ENCODE measurements at places on chromosomes 1 and 21.

GRCh38 chr21:26130249-26130881 is 40.2 kb downstream of the APP start:
- DNase-seq, result no peak

DNA sequence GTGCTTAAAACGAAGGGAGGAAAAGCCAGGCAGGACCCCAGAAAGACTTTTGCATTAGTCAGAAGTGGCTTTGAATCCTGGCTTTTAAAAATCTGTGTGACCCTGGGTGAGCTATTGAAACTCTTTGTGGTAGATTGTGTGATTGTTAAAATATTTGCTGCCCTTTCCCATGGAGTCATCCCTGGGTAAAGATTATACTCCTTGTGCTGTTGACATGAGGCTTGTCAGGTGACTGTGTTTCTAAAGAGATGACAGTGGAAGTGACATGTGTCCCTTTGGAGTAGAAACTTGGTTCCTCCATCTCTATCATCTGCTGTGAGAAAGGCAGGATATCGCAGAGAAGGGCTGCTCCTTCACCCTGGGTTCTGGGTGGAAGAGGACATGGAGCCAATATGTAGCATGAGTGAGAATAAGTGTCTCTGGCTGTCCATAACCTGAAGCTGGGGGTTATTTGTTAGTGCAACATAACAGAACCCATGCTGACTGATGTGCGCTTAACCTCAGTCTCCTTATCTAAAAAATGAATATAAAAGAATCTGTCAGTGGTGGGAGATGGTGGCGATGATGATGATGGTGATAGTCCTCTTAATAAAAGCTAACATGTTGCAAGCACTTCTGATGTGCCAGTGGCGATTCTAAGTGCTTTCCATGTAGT is 187.6 kb downstream of the RHOU start:
- DNase-seq, result no peak

- no peak for DNase-seq
Measured at GRCh38 chr1:117566556-117566955, 39.3 kb upstream of the TENT5C start.

GRCh38 chr1:85656948-85657347 is 51.3 kb downstream of the ZNHIT6 start:
- DNase-seq, result no peak

- DNase-seq, result no peak
Measured at GRCh38 chr1:64474665-64475439, 4.9 kb downstream of the CACHD1 start.

DNA sequence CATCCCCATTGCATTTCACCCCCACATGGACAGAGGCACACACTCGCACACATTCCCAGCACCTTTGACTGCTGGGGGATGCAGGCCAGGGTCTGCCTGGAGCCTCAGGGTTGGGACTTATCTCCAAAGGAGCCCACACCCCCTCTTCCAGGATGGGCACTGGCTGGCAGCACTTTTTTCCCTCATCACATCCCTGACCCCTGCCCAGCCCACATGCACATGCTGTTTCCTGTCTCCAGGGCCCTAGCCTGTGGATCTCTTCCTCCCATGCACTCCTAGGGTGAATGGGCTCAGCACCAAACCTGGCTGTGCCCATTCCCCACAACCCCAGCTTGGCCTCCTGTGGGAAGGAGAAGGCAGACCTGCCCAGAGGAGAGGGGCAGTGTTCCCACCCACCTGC is 59.3 kb downstream of the STUM start:
- DNase-seq, result no peak

DNA sequence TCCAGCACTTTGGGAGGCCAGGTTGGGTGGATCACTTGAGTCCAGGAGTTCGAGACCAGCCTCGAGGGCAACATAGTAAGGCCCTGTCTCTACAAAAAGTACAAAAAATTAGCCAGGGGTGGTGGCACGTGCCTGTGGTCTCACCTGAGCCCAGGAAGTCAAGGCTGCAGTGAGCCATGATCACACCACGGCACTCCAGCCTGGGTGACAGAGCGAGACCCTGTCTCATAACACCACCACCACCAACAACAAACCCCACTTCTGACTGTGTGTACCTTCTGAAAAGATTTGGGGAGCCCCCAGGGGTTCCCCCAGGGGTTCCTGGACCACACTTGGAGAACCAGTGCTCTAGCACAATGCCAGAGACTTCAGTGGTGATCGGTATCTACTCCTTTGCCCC is 29.9 kb downstream of the NUAK2 start:
- DNase-seq, result no peak

- DNase-seq, result no peak
Measured at GRCh38 chr1:211261229-211261628, 2.1 kb downstream of the RCOR3 start.

GRCh38 chr1:119276558-119276957 is 92.0 kb upstream of the HAO2 start:
- DNase-seq, result peak; percentile 26

DNA sequence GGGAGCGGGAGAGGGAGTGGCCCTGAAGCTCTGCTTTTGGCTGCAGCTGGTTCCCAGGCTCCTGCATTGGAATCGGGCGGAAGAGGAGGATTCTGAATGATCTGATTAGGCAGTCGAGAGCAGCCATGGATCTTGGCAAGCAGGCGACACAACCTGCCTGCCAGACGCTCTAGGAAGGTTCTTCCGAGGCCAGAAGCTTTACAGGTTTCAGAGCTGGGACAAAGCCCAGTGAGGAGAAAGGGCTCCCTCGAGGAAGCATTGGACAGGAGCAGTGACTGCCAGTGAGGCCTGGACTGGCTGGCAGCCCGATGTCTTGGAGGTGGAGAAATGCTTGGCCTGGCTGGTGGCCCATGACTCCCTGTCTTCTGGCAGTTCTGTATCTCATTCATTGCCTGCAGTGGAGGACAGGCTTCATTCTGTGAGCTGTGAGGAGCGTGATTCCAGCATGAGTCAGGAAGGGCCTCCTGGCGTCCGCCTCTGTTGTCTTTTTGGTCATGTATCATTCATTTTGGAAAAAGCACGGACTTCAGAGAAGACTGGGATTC is 132.7 kb upstream of the IPO9 start:
- peak; percentile 42 for DNase-seq

- no peak for DNase-seq
Measured at GRCh38 chr1:67888216-67889106, 55.2 kb upstream of the GNG12 start.

GRCh38 chr1:47676311-47677054 is 238.6 kb downstream of the FOXD2 start:
- DNase-seq, result no peak

DNA sequence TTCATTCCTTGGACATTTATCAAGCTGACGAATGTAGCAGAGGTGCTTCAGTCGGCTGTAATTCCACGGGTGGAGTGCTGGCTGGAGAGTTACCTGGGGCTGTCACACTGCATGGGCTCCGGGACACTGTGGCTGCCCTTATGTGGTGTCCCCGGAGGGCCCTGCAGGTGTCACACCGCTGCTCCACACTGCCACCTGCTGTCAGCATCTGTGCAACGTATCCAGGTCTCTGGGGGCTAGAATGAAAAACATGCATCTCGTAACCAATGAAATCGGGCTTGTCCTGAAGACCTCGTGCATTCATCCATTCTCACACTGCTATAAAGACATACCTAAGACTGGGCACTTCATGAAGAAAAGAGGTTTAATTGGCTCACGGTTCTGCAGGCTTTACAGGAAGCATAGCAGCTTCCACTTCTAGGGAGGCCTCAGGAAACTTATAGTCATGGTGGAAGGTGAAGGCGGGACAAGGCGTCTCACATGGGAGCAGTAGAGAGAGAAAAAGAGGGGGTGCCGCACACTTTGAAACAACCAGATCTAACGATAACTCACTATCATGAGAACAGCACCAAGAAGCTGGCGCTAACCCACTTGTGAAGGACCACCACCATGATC is 46.7 kb upstream of the PCBP3 start:
- DNase-seq, result peak; percentile 70

DNA sequence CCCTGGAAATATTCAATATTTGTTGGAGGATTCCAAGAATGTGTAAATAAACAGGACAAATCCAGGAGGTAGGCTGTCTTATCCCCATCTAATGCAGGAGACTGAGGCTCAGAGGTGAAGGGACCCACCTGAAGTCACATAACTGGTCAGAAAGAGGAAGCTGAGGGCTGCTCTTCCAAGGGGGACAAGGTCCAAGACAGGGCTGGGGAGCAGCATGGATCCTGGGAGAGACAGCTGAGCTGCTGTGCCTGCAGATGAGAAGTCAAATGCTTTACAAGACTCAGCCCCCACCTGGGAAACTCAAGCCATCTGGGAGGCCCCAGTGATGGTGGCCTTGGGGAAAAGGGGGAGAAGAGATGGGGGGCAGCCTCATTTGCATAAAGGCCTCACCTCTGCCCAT is 224.4 kb downstream of the PTPRU start:
- DNase-seq, result no peak

- peak; percentile 21 for DNase-seq
Measured at GRCh38 chr1:9689971-9690381, 38.4 kb downstream of the PIK3CD start.

- DNase-seq, result no peak
Measured at GRCh38 chr1:232207073-232207866, 422.7 kb downstream of the SIPA1L2 start.

GRCh38 chr1:237324226-237324625 is 282.2 kb downstream of the RYR2 start:
- DNase-seq, result peak; percentile 67

DNA sequence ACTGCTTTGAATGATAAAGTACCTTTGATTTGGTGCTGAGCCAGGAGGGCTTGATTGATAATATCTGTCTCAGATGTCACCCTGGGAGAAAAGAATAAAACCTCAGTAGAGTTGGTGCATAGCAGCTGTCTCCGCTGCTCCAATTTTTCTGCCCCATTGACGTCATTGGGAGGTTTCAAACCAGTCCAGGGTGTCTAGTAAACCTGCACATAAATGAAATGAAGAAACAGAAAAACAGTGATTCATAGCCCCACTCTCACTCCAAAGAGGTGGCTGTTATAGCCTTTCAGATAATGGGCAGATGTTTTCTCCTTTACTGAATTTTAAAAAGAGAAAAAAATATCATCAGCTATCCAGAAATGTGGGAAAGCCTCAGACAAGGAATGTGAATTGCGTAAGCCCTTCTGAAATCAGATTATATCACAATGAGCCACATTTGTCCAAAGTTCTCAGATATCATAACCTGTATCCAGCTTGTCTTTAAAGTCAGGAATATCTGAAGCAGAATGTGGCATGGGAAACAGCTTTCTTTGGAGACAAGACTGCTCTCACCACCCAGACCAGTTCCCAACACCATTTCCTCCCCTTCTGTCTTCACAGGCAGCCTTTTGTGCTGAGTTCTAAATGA is 351.3 kb upstream of the SGIP1 start:
- no peak for DNase-seq

DNA sequence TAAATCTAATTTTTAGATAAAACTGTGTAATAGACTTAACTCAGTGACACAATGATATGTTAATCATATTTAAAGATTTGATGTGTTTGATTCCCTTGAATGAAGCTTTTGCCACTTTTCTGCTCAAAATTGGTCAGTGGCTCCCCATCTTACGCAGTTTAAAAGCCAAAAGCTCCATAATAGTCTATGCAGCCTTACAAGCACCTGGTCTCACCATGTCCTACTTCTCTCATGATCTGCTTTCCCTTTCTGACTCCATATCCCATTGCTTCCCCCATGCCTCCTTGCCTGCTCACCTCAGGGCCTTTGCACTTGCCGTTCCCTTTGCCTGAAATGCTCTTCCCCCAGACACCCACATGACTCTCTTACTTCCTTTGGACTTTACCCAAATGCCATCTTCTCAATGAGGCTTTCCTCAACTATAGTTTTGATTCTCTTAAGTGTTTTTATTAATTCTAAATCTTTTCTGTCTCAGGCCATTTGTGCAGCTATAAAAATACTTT is 1.9 kb downstream of the ZBTB8A start:
- DNase-seq, result no peak

DNA sequence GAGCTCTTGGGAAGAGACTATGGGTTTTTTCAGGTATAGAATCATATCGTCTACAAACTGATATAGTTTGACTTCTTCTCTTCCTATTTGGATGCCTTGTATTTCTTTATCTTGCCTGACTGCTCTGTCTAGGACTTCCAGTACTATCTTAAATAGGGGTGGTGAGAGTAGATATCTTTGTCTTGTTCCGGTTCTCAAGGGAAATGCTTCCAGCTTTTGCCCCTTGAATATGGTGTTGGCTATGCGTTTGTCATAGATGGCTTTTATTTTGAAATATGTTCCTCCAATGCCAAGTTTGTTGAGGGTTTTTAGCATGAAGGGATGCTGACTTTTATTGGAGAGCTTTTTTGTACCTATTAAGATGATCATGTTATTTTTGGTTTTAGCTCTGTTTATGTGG is 170.3 kb downstream of the PTGER3 start:
- DNase-seq, result no peak

DNA sequence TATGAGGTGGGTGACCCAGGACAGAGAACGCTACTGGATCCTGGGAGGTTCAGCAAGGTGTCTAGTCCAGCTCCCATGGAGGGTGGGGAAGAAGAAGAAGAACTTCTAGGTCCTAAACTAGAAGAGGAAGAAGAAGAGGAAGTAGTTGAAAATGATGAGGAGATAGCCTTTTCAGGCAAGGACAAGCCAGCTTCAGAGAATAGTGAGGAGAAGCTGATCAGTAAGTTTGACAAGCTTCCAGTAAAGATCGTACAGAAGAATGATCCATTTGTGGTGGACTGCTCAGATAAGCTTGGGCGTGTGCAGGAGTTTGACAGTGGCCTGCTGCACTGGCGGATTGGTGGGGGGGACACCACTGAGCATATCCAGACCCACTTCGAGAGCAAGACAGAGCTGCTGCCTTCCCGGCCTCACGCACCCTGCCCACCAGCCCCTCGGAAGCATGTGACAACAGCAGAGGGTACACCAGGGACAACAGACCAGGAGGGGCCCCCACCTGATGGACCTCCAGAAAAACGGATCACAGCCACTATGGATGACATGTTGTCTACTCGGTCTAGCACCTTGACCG is 8.6 kb upstream of the PIGV start:
- no peak for DNase-seq

GRCh38 chr1:234989019-234989418 is 139.6 kb downstream of the TOMM20 start:
- DNase-seq, result no peak

GRCh38 chr21:38910390-38911067 is 104.8 kb downstream of the ETS2 start:
- no peak for DNase-seq

DNA sequence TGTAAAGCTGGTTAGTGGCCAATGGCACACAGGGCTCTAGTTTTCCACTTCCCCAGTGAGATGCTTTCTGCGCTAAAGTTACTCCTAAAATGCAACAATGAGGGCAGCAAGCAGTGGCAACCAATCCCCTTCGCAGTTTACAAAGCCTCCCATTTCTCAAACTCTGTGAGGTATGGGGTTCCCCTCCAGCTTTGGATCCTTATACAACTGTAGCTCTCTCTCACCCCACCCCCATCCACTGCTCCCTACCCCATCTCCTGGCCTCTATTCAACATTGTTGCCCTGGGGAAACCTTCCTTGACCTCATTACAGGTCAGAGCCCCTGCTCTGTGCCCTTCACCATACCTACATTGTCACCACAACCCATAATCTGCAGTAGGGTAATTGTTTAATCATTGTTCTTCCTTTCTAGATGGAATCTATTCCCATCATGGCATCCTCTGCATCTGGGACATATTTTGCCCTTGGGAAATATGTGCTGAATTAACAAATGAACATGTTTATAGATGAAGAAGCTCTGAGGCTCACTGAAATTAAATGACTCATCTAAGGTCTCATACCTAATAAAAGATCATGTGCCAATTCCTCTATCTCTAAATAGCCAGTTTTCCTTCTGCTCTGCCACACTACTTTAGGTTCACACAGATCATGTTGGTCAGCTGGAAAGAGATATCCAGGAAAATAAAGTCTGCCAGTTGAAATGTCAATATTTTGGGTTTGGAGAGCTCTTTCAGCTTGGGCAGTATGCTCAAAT is 12.6 kb downstream of the KIAA0040 start:
- DNase-seq, result no peak
